ENCODE measurements at places on chromosomes 3 and 15.

DNA sequence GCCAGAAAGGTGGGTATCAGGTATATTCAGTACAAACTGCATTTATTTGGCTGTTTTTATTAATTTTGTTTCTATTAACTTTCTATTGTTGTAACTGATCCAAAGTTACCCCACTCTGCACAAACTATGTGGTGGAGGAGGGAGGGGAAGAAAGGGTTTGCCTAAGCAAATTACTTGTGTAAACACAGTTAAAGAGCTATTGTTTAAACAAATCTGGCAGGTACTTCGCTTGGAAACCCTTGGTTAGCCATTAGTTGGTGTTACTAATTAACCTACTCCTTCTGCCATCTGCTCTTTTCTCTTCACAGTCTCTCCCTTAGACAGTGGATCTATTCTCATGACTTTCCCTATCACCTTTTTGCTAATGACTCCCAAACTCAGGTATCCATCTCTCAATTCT is 328.4 kb upstream of the NECTIN3 start:
- DNase-seq = peak; percentile 14

- no peak for DNase-seq
These were observed 10.6 kb downstream of the DNAJB8 start for GRCh38 chr3:128455786-128456748.

GRCh38 chr3:107798381-107798780 is 275.6 kb downstream of the BBX start:
- DNase-seq = no peak

DNA sequence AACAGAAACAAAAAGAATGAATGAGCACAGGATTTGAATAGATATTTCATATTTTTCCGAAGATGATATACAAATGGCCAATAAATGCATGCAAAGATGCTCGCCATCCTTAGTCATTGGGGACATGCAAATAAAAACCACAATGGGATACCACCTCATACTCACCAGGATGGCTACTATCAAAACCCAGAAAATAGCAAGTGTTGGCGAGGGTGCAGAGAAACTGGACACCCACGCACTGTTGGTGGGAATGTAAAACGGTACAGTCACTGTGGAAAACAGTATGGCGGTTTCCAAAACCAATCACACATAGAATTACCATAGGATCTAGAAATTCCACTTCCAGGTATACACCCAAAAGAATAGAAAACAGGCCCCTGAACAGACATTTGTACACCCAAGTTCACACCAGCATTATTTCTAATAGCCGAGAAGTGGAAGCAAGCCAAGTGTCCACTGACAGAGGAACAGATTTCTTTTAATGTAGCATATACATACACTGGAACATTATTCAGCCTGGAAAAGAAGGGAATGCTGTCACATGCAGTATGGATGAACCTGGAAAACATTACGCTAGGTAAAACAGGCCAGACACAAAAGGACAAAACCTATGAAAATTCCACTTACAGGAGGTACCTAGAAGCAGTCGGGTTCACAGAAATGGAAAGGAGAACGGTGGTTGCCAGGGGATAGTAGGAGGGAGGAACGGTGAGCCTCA is 3.6 kb downstream of the RNF168 start:
- no peak for DNase-seq

- DNase-seq = no peak
These were observed 51.0 kb downstream of the CACNA1D start for GRCh38 chr3:53545310-53545995.

DNA sequence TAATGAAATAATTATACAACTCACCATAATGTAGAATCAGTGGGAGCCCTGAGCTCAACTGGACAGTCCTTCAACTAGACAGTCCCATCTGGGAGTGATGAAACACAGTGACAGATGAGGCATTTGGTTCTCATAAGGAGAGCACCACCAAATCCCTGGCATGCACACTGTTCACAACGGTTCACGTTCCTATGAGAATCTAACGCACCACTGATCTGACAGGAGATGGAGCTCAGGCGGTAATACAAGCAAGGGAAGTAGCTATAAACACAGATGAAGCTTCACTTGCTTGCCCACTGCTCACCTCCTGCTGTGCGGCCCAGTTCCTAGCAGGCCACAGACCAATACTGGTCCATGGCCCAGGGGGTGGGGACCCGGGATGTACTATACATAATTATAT is 17.0 kb downstream of the PRKAR2A start:
- no peak for DNase-seq

- DNase-seq = no peak
These were observed 26.1 kb downstream of the CTDSPL start for GRCh38 chr3:37887824-37888223.

GRCh38 chr3:105085506-105085905 is 281.2 kb upstream of the ALCAM start:
- DNase-seq = no peak

GRCh38 chr15:67761343-67761742 is 64.0 kb upstream of the SKOR1 start:
- DNase-seq = no peak

GRCh38 chr3:25568525-25569078 is 96.1 kb downstream of the TOP2B start:
- no peak for DNase-seq

- DNase-seq = no peak
These were observed 110.8 kb downstream of the GREM1 start for GRCh38 chr15:32828507-32829186.

GRCh38 chr15:98854496-98854895 is 153.1 kb downstream of the PGPEP1L start:
- DNase-seq = no peak

DNA sequence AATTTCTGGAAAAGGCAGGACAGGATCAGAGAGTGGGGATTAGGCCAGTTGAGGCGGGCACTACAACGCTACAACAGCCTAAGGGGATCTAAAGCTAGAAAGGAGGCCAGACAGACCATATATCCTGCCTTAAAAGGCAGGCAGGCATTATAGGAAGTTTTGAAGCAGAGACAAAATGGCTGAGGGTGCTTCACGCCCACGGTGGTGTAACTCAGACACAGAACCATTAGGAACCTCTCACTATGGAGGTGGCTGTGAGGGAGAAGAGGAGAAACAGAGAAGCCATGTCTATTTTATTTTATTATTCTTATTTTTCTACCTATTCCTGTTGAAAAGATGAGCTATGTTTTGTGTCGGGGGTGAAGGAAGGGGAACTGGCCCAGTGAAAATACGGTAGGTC is 2.1 kb upstream of the USP4 start:
- no peak for DNase-seq

- no peak for DNase-seq
These were observed 22.4 kb downstream of the LYZL4 start for GRCh38 chr3:42387802-42388651.

GRCh38 chr3:188338086-188338485 is 184.1 kb downstream of the LPP start:
- no peak for DNase-seq

GRCh38 chr3:30098243-30098642 is 508.2 kb upstream of the TGFBR2 start:
- no peak for DNase-seq

DNA sequence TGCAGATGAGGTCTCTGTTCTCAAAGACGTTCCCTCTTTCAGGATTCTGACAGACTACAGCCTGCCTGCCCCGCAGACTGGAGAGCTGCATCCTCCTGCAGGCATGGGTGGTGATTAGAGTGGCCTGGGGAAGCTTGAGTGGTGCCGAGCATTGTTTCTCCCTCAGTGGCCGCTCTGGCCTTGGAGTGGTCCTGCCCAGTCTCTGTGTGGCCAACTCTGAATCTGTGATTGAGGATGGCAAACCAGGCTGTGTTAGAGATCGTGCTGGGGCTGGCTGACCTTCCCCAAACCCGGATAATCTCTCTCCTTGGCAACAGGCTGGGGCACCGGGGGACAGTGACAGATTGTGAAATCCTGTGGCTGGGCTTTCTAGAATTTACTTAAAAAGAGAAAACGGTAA is 11.0 kb upstream of the ADCY5 start:
- DNase-seq = no peak

DNA sequence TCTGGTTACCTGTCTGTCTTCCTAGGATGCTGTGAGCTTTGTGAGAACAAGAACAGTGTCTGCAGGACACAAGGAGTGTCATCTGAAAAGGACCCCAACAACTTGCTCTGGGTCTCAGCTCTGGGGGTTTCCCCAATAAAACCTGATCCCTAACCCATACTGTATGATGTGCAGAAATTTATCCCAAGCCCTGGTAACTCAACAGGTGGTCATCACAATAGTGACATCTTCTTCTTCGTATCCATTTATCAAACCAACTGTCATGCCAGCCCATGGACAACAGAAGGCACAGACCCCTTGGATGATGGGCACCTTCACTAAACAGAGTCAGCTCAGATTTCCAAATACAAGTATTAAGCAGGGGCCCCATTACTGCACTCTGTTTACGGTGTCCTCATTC is 127.5 kb downstream of the UACA start:
- DNase-seq = no peak

- no peak for DNase-seq
These were observed 162.9 kb downstream of the RYR3 start for GRCh38 chr15:33473714-33474113.

DNA sequence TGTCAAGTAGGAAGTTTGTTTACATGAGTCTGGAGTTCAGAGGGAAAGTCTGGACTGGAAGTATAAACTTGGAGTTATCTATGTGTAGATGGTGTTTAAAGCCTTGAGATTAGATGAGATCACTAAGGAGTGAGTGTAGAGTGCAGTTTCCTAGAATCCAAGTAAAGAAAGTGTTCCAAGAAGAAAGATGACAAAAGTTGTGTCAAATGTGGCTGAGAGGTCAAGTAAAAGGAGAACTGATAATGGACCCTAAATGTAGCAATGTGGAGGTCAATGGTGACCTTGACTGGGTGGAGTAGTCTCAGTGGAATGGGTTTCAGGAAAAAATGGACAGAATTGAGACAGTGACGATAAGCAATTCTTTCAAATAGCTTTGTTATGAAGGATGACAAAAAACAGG is 39.9 kb upstream of the ULK4 start:
- DNase-seq = no peak

GRCh38 chr3:194592798-194593752 is 40.1 kb downstream of the TMEM44 start:
- peak; percentile 96 for DNase-seq

GRCh38 chr3:188667926-188668325 is 503.8 kb upstream of the TPRG1 start:
- no peak for DNase-seq

- no peak for DNase-seq
These were observed 37.1 kb downstream of the TJP1 start for GRCh38 chr15:29785136-29785535.

DNA sequence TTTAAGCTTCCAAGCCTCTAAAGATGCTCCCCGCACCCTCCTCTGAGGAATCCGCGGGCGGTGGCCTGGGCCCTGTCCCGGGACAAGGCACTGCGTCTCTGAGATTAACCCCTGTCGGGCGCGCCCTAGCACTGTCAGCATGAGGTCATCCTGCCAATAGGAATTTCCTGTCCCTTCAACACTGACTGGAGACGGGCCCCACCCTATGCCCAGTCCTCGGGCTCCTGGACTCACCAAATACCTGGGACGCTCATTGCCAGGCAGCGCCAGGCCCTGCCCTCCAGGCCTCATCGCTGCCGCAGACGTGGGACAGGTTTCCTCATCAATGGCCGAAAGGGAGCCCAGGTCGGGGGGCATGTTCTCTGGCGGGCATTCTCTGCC is 67.6 kb upstream of the SH3GL3 start:
- DNase-seq = no peak

Measured in LNCaP clone FGC (cell line).